ENCODE measurements at places on chromosomes 5 and 9.
A peak's percentile ranks its signal among the peaks of the same experiment; 100 is the strongest.

- no peak for DNase-seq
Observed at GRCh38 chr9:14272927-14273528, 40.9 kb downstream of the NFIB start.

- no peak for DNase-seq
Observed at GRCh38 chr5:111259636-111260035, 35.5 kb downstream of the CAMK4 start.

GRCh38 chr9:36597412-36598178, 24.9 kb downstream of the MELK start:
- DNase-seq = peak; percentile 9

DNA sequence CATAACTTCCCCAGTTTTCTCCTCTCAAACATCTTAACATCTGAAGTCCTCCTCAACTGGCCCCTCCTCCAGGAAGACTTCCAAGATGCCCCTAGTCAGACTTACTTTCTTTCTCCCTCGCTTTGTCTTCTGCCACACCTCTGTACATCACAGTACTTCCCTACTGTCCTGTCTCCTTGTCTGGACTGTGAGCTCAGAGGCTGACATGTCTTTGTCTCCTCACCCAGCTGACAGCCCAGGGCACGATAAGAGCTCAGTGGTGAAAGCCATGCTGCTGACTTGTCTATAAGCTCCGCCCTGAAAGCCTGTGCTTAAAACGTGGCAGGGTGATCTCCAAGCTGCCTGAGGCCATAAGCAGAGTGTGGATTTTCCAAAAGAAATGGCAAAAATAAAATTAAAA, 33.0 kb upstream of the SLC25A51 start:
- DNase-seq = no peak

DNA sequence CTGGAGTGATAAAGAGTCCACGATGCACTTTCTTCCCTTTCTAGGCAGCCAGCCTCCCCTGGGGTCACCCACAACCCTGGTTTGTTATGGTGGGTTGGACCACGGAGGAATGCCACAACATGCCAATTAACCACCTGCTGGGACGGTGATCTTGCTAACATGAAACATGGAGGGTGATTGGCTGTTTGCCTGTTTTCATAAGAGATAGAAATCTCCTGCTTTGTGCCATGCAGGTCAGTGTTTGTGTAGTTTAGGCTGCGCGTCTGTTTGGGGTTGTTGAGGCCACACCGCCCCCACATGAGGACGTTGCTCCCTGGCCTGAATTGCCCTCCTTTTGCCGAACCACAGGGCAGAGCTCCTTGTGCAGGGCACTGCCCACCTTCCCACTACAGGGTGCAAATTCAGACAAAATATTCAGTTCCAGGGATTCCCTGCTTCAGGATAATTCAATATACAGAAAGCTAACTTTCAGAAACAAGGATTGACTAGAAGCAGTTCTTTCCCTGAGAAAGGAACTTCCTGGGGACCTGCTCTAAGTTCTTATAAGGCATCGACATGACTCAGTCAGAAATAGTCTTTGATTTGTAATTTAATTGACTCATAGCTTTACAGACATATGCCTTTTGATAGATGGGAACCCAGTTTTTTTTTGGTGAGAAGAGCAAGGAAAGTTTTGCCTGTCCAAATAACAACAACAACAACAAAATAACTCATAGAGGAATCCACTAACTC, 427.6 kb downstream of the GADD45G start:
- DNase-seq = no peak

DNA sequence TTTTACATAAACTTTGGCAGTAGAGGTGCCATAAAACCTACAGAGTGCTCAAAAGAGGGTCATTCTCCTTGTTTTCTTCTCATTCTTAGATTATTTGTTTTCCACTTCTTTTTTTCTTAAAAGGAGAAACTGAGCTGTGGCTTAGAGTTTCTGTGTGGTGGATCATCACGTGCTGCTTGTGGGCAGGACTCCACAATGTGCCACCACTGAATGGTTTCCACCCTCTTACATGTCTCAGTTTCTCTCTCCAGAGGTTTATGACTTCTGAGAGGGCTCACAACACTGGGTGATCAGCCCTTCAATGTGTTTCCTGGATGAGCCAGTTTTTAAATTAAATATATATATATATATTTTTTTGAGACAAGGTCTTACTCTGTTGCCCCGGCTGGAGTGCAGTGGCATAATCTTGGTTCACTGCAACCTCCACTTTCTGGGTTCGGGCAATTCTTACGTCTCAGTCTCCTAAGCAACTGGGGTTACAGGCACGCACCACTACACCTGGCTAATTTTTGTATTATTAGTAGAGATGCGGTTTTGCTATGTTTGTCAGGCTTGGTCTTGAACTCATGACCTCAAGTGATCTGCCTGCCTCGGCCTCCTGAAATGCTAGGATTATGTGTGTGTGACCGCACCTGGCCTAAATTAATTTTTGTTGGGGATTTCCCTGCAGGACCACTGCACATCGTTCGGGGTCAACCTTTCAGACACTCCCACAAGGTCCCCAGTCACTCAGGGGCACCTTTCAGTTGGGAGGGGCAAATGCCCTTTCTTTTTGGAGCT, 3.1 kb upstream of the UNC13B start:
- DNase-seq = no peak
